ENCODE measurements at places on chromosomes 3 and 15.

- DNase-seq, result no peak
Observed at GRCh38 chr3:73235768-73236167, 174.3 kb downstream of the EBLN2 start.

DNA sequence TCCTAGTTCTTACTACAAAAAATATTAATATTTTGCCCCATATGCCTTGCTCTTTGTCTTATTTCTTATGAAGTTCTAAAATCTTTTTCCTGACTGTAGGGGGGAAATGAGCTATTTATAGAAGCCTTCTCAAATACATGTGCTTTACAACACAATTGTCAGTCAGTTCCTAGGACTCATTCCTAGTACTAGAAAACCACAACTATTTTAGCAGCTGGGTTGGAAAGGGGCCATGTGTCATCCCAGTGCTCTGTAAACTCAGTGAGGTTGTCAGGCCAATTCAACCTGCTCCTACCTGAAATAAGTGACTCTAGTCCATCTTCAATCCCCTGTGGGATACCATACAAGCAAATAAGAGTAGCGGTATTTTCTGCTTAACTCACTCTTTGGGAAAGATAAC, 153.8 kb downstream of the ULK4 start:
- DNase-seq, result no peak

- DNase-seq, result no peak
Observed at GRCh38 chr15:92273723-92274122, 120.0 kb upstream of the ST8SIA2 start.

GRCh38 chr3:43856761-43857160, 166.0 kb downstream of the ABHD5 start:
- no peak for DNase-seq

DNA sequence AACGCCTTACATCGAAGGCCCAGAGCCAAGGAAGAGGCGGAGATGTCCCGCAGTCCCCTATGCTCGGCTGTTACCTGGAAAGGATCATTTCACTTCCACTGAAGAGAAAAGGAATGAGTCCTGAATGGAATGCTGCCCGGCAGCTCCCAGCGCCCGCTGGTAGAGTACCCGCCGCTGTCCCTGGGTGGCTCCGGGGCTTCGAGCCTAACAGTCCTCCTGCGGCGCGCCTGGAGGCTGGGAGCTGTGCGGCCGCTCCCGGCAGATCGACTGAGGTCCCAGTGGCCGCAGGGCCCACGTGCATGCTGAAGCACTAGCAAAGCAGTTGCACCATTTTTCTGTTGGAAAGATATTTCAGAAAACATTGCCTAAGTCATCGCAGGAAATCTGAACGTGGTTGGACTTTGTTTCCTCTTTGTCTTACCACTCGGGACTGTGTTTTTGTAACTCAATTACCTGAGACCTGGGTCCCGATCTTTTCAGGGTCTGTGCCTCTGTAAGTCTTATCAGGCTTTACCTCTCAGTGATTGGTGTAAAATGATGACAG, 984 bp downstream of the RNU6-1 start:
- DNase-seq, result no peak

DNA sequence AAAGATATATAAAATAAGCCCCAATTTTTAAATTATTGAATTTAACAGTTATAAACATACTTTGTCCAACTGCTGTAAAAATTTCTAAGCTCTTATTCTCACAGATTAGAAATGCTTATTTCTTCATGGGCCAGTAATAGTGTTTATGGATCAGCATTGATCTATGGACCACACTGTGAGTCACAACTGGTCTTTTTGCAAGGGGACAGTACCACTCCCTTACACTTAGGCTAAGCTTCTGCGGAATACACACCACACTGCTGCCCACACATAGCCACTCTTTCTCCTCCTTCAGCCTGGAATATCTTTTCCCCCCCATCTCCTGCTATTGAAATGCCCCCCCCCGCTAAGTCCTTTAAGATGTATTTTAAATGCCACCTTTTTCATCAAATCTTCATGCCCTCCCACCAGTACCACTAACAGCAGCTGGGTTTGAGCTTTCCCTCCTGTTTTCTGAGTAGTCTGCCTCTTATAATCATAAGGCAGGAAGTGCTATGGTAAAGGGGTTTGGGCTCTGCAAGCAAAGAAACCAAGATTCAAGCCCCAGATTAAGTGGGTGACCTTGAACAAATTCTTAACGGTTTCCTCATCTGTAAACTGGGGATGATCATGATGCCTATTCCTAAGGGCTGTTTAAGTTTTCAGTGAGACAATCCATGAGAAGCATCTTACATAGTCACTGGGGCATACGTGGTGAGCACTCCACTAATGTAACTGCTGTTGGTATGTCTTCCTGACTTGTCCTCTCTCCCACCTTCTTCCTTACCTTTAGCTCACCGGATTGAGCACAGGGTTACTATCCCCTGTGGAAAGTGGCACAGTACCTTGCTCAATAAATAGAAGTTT, 69.2 kb downstream of the DCUN1D1 start:
- DNase-seq, result no peak

- no peak for DNase-seq
Observed at GRCh38 chr3:42509111-42509510, 6.7 kb downstream of the VIPR1 start.

DNA sequence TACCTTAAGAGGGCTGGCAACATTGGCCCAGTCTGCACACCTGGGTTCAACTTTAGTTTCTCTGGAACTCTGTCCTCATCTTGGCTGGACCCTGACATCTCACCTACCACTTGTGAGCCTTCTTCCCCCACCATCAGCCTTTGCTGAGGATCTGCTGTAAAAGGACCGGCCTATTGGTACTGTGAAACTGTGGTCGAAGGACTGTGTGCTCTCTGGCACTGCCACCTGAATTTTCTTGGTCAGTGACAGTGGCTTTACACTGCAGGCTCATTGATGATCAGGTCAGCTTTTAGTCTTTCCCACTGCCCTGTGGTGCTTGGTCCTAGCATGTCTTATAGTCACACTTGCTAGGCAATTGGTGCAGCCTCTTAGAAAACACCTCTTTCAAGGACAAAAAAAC, 86.9 kb downstream of the PEX5L start:
- no peak for DNase-seq

DNA sequence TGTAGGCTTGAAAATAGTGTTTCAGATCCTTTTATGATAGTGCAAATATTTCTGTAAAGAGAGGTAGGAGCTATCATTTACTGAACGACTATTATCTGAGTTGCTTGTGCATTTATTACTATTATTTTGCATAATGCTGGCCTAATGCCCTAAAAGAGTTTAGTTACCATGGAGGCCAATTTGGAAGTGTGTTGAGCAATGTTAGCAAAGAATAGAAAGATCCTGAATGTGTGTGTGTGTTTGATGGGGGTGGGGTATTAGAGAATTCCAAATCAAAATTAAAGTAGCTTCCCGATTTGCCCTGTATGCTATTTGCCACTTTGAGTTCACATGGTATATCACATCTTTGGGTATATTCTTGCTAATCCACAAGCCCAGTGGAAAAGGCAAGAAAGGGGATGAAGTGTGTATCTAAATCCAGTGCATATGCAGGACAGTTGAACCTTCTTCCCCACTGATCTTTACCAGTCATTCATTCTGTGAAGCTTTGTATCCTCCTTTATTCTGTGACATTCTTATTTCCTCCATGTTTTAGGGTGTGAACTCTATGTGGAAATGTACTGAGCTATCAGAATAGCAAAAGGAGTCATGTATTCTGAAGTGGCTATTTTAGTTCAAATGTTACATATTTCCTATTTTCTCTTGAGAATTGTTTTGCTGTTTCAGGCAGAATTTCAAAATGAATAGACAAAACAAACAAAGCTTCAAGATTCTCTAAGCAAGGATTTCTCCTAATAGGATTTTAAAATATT, 45.7 kb upstream of the PLSCR5 start:
- DNase-seq, result no peak

- DNase-seq, result no peak
Observed at GRCh38 chr3:34155666-34156065, 357.2 kb downstream of the PDCD6IP start.

- no peak for DNase-seq
Observed at GRCh38 chr3:171284308-171285075, 175.7 kb downstream of the TNIK start.

DNA sequence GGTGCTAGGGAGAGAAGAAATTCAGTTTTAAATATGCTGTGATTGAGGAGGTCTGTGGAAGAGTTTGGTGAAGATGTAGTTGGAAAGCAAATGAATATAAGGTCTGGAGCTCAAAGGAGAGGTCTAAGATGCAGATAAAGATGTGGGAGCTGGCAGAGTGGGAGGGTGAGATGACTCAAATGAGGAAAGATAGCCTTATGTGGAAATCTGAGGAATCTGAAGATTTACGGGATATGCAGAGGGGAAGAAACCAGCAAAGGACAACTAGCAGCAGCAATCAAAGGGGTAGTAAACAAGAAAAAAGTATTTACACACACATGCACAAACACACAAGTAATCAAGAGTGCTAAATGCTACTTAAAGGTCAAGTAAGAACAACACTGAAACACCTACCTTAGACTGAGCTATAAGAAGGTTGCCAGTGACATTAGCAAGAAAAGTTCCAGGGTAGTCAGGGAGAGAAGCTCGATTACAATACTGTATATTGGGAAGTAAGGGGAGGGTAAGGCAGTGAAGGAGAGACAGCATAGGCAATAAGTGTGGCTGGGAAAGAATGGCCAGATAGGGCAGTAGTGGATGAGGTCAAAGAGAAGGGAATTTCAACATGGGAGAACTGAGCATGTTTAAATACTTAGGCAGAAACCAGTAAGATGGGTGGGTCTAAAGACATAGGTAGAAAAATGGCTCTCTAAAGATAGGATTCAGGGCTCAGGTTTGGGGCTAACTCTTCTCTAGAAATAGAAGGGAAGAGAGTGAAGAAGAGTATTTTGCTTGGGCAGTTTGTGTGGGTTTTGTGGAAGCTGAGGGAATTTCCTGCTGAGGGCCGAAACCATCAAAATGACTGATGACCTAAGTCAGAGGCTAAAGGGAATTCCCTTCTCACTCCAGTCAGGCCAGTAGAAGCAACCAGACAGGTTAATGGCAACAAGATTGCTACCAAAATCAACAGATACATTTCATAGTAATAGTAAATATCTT, 8.9 kb downstream of the CMTM6 start:
- no peak for DNase-seq
